Aorta (tissue), 5 donors: ENCODE measurements at places on chromosomes 12 and 14. TPM values are rescaled to one million over a fixed set of nuclear protein-coding genes. Genes with fewer than 3 reads are reported as not detected.

GRCh38 chr12:47237751-47238211 is 158.0 kb upstream of the AMIGO2 start:
- no peak for DNase-seq

GRCh38 chr14:87185961-87186560 is 806.9 kb downstream of the GALC start:
- no peak for DNase-seq

GRCh38 chr12:103020839-103021238 is 63.4 kb downstream of the ASCL1 start:
- DNase-seq = no peak

CRACR2A gene
- total RNA-seq = 3.5 TPM

CD63 gene
- total RNA-seq = 1,107 TPM
